ENCODE measurements at places on chromosomes 3 and 15.
A peak's percentile ranks its signal among the peaks of the same experiment; 100 is the strongest.

GRCh38 chr3:69445498-69445897 is 59.6 kb upstream of the FRMD4B start:
- DNase-seq, result no peak

- DNase-seq, result no peak
Measured at GRCh38 chr15:85477730-85478129, 97.3 kb downstream of the AKAP13 start.

GRCh38 chr15:89837830-89838178 is 23.2 kb upstream of the ANPEP start:
- DNase-seq, result no peak

DNA sequence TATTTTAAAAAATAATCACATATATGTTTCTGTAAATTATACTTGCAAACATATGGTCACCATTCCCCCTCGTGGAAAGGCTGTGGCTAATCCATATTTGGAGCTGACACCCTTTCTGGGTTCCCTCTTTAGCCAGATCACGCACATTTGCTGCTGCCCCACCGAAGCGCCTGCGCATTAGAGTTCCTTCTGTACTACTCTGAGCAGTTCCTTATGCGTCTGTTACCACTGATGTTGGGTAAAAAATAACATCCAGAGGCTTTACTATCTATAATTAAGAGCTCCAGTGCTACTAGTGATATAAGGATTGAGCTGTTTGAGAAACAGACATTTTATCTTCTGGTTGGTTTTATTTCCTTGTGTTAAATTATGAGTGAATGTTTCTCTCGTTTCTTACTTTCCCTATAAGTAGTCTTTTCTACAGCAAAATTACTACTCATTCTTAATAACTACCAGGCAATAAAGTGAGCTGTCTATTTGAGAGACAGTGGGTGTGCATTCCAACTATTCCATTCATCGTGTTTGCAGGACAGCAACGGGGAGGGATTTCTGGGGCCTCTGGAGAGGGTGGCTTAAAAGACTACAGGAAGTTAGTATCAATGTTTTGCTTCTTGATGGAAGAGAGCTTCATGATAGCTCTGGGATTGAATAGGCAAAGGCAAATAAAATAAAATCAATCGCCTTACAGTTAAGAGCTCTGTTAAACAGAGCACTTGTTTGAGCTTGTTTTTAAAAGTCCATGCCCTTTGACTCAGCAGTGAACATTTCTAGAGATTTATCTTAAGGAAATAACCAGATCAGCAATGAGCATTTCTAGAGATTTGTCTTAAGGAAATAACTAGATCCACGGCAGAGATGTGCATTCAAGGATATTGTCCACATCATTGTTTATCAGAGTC is 245.2 kb downstream of the CD47 start:
- DNase-seq, result no peak

- DNase-seq, result no peak
Measured at GRCh38 chr15:40104296-40104864, 4.3 kb downstream of the BMF start.

- DNase-seq, result no peak
Measured at GRCh38 chr3:116188231-116188785, 257.0 kb downstream of the LSAMP start.

DNA sequence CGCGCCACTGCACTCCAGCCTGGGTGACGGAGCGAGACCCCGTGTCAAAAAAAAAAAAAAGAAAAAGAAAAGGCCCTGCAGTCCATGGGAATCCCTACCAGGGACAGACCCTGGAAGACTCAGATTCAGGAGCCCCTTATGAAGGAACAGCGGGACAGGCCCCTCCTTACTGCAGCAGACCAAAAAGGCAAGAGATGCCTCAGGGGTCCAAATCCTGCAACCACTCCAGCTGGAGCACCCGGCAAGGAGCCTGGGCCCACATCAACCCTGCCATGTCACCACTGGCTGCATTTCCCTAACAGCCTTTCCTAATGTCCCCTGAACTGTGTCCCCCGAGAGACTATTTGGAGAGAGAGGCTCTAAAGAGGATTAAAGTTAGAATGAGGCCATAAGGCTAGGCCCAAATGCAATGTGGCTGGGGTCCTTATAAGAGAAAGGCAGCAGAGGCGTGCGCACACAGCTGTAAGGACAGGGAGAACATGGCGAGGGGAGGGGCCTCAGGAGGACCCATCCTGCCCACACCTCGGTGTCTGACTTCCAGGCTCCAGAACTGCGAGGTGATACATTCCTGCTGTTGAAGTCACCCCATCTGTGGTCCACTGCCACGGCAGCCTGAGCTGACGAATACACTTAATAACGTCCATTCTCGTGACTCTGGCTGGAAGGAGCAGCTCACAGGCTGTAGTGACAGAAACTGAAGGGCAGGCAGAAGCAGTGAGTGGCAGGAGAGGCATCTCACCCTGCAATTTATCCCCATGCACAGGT is 78.1 kb downstream of the ATP10A start:
- DNase-seq, result no peak

DNA sequence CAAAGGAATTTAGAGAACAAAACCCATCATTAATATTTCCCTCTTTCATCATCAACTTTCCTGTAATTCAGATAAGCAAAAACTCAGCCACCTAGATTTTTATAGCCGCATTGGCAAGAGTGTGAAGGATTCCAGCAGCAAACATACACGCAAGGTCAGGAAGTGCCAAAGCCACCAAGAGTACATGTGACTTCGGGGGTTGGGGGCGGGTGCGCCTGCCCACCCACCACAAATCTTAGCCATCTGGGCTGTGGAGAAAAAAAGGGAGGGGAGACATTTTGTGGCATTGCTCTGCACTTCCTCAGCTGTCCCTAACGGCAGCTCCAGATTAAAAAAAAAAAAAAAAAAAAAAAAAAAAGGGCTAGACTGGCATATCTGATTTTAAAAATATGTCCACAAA is 148.4 kb downstream of the TNIK start:
- no peak for DNase-seq

DNA sequence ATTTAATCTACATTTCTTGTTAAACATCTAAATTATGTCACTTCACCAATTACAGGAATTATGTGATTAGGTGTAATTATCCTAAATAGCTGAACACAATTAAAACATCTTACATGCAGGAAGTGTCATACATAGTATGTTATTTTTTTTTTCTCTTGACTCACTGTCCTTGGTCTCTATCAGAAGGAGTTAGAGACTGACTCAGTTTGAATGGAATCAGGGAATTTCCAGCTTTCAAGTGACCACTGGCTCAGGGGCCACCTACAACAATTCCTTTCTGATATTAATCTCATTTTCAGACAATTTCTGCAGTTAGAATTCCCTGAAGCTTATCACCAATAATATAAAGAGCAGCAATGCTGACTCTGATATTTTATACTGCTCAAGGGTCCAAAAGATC is 400.7 kb downstream of the ROBO1 start:
- DNase-seq, result no peak

- DNase-seq, result no peak
Measured at GRCh38 chr3:194308601-194309449, 42.3 kb downstream of the CPN2 start.

DNA sequence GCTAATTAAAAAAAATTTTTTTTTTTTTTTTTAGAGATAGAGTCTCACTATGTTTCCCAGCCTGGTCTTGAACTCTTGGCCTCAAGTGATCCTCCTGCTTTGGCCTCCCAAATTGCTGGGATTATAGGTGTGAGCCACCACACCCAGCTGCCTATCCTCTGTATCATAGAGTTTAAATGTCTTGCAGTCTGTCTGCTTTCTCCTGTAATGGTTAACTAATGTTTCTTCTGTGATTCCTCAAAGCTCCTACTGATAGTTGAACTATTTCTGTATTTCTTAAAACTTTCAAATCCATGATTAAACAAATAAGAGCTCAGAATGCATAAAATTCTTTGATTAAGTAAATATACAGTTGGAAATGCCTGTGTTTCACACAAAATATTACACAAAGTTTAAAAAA is 115.4 kb upstream of the TPM1 start:
- DNase-seq, result no peak

DNA sequence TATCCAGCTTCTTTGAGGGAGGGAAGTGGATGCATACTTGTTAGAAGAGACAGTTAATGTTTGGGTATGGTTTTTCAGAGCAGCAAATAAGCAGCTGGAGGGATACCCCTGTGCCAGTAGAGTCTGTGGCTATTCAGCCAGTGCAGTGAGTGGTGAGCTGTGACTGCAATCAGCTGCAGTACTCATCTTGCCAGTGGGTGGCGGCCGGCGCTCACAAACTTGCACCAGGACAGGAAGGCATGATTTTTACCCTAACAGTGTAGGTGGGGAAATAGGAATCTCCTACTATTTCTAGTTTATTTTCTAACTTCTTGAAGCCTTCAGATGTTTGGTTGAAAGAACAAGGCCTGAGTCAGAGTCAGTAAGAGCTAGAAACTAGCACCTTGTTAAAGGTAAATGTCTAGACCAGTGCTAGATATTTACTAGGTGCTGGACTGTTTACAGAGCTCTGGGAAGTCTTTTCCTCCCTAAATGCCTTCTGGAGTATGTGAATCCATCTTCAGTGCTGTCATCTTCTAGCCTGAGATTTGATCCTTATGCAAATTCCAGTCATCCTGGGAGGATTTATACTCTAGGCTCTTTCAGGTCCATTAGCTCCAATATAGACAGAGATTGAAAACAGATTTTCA is 23.6 kb downstream of the TIMP4 start:
- DNase-seq, result peak; percentile 59

DNA sequence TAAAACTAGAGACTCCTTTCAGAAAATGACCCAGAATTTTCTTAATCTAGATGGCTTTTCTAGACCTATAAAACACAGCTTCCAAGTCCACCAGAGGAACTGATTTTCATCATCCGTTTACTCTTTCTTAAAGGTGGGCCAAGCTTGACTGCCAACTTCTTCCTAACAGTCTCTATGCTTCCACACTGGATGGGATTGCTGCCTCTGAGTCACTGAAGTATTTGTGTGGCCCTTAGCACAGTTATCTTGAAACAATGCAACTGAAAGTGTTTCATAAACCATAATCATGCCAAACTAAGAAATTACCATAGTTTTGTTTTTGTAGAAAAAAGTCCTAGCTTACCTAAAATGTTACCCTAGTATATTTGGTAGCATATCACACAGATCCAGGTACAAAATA is 985.7 kb downstream of the TUSC7 start:
- no peak for DNase-seq

DNA sequence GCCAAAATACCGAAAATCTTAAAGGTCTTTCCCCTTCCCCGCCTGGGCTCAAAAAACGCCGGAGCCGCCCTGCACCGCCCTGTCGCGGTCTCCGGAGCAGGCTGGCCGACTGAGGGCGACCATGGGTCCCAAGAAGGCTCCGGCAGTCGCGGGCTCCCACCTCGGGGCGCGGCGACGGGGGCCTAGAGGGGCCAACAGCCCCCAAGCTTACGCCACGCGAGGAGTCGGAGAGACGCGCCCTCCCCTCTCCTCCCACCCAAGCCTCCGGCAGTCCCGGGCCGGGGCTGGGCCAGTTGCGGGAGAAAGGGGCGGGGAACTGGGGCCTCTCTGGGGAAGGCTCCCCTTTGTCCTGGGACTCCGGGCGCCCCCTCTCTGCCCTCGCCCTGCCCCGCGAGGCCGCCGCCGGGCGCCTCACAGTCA is 69.2 kb downstream of the GOLGA8B start:
- DNase-seq, result peak; percentile 12

- no peak for DNase-seq
Measured at GRCh38 chr15:36748366-36749115, 169.1 kb downstream of the CDIN1 start.

- DNase-seq, result no peak
Measured at GRCh38 chr3:133986311-133986710, 43.4 kb downstream of the SLCO2A1 start.

- peak; percentile 39 for DNase-seq
Measured at GRCh38 chr3:16480861-16481545, 32.5 kb downstream of the RFTN1 start.

DNA sequence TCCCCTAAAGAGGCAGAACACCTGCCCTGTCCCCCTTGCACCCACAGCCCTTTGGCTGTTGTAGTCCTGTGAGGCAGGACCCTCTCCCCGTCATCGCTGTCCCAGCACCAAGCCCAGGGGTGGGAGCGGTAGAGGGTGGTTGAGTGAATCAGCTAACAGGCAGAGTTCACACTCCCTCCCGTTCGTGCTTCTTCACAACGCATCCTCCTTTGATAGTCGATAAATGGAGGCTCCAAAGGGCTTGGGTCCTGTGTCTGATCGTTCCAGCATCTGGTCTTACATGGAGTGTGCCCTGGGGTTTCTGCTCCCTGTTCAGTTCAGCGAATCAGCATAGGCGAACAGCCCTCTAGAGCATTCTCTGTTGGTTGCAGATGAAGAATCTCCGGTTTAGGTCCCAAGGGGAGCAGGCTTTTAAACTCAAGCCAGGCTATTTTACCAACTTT is 820 bp upstream of the HMCES start:
- DNase-seq, result no peak

DNA sequence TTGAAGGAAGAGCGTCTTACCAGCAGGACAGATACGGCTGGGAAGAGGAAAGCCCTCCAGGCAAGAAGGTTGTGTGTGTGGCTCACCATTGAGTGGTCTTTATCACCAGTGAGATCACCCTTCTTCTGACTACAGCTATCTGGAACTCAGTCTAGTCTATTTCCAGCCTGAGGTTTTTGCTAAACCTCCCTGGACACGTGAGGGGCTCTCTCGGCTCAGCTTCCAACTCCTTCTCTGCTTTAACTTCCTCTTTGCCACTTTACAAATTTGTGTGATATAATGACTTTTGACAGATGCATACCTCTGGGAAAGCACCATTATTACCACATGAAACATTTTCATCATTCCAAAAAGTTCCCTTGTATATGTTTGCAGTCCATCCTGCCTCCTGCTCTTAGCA is 15.3 kb upstream of the ROPN1 start:
- DNase-seq, result no peak

DNA sequence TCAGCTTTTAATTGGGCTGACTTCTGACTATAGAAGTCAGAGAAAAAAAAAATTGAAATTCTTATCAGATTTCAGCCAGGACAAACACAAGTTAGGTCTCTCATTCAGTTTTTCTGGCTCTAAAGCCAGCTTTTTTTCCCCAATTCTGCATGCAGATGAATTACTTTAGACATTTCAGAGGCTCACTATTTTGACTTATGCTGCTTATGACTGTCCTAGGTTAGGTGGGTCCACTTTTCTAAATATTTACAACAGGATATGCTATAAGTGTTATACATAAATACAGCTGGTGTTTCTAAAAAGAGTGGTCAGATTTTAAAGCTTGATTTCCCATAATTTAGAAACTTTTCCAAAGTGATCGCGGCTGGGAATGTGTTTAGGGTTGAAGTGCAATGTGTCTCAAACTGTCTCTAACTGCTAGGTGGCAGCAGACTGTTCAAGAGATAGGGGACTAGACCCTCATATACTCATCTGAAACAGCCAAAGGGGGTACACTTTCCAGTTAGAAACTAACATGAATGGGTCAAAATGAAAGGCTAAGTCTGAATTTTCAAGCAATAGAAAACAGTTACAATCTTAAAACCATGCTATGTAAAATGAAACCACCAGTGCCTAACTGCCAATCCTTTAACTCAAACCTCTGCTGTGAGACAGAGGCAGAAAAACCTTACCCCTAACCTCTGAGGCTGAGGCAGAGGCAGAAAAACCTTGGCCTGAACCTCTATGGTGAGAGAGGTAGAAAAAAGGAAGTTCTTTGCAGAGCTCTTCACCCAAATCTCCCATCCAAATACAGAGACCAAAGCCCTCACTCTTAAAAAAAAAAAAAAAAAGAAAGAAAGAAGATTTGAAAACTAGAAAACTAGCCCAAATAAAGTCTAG is 596.0 kb downstream of the NTRK3 start:
- no peak for DNase-seq
